Posterior vena cava (tissue), 2 donors: ENCODE measurements at places on chromosomes 4 and X.

GRCh38 chr4:157196046-157196445 is 24.5 kb upstream of the GRIA2 start:
- no peak for DNase-seq

DNA sequence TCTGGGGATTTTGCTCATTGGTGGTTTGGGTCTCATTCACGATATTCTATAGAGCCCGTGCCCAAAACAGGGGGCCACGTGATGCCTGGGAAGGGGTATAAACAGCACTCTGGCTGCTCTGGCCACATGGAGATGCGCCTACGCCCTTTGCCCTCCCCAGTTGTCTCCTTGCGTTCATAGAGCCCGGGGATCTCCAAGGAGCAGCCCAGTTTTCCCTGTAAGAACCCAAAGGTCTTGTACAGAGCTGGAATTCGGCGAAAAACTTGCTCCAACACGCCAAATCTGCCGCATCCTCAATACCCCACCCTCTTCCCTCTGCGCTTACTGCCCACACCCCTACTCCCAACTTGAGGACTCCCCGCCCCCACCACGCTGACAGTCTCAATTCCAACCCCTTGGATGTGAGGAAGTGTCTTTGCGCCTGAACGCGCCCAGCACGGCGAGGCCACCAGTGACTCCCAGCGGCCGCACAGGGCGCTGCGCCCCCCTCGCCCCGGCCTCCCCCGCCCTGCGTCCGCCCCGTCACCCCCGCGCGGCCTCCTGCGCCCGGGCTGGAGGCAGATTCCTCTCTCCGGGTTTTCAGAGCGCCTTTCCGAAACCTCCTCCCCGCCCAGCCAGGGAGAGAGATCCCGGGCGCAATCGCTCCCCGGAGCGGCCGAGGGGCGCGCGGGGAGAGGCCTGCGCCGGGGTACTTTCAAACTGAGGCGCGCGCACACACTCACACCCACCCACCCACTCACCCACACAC is at the start of gene NHS:
TSS of gene NHS (plus strand) at position 582 of the 748 bp plus-strand sequence. CDS start 558 bp downstream, outside the sequence.
- peak; percentile 89 for DNase-seq

DNA sequence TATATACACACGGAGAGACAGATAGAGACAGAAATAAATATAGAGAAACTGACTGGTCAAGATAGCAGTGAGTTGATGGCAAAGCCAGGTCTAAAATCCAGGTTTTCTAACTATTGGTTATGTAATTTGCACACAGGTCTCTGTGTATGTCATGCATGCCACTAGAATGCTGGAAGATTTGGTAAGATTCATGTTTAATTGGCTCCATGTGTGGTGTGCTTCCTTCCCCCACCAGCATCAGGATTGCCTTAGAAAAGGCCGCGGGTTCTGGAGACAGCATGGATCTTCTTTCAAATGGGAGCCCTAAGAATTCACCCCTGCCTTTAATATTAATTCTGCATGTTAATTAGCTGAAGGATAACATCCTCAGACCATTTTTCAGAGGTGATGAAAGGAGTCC is 31.3 kb downstream of the HAND2 start:
- no peak for DNase-seq

GRCh38 chr4:20421603-20421985 is 169.9 kb downstream of the SLIT2 start:
- DNase-seq = no peak

DNA sequence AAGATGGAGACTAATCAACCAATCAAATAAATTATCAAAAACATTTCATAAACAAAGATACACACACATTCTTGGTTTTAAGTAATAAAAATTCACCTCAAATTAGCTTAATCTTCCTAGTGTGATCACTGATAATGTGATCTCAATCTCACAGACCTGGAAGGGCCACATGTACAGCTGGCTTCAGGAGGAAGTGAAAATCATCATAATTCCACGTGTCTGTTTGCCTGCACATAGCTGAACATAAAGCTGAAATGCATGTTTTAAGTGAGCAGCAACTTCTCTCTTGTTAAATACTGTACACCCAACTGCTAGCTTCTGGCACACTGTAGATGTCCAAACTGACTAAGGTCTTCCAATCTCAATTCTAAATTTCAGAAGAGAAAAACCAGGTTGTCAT is 53.8 kb downstream of the ARHGAP6 start:
- no peak for DNase-seq

- DNase-seq = no peak
Measured at GRCh38 chrX:150990910-150991309, 7.8 kb downstream of the HMGB3 start.

GRCh38 chr4:37890801-37891259 is at the start of gene TBC1D1:
Gene TBC1D1 (plus strand): TSS chr4:37891084. CDS start chr4:37902096, 11,012 bp downstream.
- peak; percentile 89 for DNase-seq

DNA sequence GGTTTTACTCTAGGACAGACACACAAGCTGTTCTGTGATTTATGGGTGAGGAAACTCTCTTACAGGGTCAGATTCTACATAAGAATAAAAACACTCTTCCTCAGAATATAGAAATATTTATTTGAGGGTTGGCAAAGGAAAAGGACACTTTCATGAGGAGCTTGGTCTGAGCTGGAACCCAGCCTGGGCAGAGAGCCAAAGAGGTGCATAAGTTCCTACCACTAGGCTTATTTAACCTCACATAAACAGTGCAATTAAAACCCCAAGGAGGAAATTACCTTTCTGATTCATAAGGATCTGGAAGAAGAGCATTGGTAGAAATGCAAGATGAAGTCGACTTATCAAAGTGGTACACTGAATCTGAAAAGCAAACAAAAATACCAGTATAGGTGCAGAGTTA is 32.9 kb downstream of the SETD7 start:
- no peak for DNase-seq

- DNase-seq = no peak
Measured at GRCh38 chr4:101855239-101855638, 64.7 kb downstream of the BANK1 start.

GRCh38 chr4:91243132-91243531 is 1060.6 kb upstream of the GRID2 start:
- DNase-seq = no peak

GRCh38 chr4:5206016-5206790 is 154.9 kb downstream of the STK32B start:
- DNase-seq = no peak

DNA sequence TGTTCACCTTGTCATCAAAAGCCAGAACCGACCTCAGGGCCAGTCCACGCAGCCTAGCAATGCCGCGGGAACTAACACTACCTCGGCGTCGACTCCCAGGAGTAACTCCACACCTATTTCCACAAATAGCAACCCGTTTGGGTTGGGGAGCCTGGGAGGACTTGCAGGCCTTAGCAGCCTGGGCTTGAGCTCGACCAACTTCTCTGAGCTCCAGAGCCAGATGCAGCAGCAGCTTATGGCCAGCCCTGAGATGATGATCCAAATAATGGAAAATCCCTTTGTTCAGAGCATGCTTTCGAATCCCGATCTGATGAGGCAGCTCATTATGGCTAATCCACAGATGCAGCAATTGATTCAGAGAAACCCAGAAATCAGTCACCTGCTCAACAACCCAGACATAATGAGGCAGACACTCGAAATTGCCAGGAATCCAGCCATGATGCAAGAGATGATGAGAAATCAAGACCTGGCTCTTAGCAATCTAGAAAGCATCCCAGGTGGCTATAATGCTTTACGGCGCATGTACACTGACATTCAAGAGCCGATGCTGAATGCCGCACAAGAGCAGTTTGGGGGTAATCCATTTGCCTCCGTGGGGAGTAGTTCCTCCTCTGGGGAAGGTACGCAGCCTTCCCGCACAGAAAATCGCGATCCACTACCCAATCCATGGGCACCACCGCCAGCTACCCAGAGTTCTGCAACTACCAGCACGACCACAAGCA is 898 bp downstream of the UBQLN2 start:
- peak; percentile 69 for DNase-seq

DNA sequence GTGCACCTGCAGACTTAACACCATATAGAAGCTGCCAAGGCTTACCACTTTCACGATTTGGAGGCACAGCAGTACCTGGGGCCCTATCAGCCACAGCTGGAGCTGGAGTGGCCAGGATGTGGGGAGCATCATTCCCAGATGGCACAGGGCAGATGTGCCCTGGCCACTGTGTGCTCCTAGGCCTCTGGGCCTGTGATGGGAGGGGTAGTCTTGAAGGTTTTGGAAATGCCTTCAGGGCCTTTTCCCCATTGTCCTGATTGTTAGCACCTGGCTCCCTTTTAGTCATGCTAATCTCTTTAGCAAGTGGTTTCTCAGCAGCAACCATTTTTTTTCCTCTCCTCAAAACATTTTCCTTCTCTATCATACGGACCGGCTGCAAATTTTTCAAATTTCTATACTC is 490.2 kb downstream of the RAB28 start:
- no peak for DNase-seq

- DNase-seq = no peak
Measured at GRCh38 chr4:6065934-6066590, 47.8 kb upstream of the C4orf50 start.
